NCI-H526 (cell line): ENCODE measurements at places on chromosomes 4 and X.

DNA sequence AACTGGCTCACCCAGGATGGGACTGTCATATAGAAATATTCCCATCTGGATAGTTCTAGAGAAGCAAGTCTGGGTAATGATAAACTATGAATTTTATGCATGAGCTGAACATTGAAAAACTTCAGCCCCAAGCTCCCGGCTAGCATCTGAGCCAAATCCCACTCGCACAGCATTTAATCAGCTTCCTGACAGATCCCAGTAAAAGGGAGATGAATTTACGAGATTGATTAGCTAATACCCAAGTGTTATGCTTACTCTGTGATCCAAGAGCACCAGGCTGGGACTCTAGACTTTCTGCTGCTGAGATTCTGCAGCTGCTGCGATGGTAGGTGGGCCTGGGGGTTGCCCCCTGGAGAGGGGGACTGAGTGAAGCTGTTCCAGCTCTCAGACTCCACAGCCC lies 28.0 kb downstream of the FRMPD3 start:
- DNase-seq: no peak

DNA sequence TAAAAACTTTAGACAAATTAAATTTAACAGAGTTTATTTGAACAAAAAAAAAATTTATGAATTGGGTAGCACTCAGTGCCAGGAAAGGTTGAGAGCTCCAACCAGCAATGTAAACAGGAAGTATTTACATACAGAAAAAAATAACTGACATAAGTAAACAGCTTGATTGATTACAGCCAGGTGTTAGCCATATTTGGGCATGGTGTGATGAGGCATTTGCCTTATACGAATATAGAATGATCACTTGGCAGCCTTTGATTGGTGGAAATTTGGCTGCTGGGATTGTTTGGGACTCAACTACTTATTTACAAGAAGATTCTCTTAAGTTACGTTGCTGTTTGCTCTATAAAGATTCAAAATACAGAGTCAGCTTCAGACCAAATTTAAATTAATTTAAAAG lies 172.0 kb downstream of the ADAM29 start:
- peak; percentile 11 for DNase-seq

DNA sequence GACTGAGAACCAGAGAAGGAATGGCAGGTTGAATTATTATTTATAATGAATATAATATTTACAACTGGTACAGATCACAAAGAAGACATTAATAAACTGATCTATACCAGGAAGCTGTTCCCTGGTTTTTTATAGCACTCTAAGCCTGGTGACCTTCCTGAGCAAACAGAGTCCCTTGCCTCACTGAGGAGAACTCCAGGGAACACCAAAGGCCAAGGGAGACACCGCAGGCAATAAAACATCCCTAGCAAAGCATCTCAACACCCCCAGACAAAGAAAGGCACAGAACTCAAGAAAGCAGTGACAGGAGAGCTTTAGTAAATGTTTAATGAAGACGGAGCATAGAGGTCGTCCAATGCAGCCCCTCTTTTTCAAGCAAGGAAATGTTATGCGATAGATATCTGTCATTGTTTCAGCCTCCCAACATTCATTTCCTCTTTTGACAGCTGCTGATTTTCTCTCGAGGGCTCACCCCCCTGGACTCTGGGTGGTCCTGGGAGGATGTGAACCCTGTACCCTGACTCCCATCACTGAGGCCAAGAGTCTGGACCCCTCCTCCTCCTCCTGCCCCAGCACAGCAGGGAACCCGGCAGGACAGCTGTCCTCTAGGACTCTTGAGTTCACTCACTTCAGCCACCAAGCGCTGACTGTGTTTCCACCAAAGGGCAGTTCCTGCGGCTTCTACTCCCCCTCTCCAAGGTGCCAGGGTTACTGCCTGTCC lies 342.5 kb upstream of the GATB start:
- DNase-seq: no peak

DNA sequence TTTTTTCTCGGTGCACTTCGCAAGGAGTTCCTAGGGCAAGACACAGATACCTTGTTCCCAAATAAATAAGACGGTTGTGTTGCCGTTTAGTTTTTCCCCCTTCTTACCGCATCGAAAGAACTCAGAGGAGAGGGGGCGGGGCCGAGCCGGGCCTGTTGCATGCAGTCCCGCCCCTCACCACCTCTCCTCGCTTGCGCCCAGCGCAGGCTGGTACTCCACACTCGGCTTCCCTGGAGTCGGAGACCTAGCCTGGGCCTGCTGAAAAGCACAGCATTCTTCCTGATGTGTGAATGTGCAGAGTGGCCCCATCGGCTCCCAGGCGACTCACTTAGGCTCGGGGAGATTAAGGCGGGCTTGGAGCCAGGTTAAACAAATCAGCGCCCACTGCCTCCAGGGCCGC lies 26.1 kb upstream of the VMA21 start:
- peak; percentile 23 for DNase-seq

GRCh38 chr4:87060957-87061356 lies 126.1 kb downstream of the AFF1 start:
- DNase-seq: no peak

DNA sequence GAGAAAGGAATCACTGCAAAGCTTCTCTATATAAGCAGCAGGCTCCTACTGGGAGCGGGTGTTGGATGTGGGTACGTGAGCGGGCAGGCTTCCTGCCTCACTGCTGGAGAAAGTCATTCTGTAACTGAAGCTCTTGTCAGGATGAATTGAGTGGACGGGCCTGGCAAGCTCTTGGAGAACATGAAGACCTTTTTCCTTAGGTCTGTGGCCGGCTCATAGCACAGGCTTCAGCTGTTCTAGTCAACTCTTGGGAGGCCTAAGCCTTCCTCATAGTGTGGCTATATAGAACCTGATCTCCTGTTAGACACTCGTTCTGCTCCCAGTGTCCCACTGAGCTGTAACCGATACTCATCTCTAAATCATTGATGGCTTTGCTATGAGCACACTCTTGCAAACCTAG lies 108.2 kb upstream of the GPC4 start:
- no peak for DNase-seq

DNA sequence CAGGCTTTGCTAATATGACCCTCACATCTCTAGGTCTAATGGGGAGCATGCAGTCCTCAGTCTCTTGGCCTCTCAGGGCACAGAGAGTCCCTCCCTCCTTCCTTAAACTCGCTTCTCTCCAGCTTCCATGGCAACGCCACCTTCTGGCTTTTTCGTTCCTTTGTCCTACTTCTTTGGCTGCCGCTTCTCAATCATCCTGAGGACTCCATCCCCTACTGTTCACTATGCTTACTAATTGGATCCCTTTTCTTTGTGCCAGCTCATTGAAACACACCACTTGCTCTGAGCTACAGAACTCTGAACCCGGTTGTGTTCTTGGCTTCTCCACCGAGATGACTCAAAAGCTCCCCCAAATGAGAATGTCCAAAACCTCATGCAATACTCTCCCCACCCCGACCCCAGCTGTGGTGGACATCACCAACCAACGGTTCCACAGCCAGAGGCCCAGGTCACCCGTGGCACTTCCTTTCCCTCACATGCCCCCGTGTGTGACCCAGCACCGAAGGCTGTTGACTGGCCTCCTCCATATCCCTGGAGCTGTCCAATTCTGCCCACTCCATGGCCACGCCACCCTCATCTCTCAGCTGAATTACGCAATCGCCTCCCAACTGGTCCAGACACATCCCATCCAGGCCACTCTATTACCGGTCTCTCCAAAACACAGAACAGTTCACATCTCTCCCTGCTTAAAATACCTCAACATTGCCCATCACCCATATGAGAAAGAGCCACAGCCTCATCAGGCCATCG lies 34.7 kb downstream of the CRMP1 start:
- DNase-seq: no peak

- DNase-seq: no peak
Measured at GRCh38 chr4:85406185-85406584, 68.8 kb upstream of the ARHGAP24 start.

GRCh38 chr4:8704632-8705031 lies 112.1 kb downstream of the CPZ start:
- DNase-seq: no peak

GRCh38 chr4:75498041-75498440 lies 16.2 kb downstream of the RCHY1 start:
- no peak for DNase-seq

DNA sequence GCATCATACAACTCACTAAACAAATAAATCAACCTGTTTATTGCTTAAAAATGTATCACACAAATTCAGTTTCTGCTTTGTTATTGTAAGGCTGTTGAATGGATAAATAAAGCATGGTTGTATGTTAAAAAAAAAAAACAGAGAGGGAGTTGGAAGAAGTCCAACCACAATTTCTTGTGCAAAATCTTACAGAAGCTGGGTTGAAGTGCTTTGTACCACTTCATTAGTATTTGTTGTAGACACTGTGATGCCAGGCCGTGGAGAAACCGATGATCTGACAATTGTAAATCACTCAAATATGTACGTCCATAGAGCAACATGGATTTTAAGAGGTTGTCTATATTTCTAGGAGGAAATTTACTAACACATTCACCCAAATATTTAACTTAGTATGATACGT lies 132.6 kb upstream of the MXRA5 start:
- DNase-seq: no peak

DNA sequence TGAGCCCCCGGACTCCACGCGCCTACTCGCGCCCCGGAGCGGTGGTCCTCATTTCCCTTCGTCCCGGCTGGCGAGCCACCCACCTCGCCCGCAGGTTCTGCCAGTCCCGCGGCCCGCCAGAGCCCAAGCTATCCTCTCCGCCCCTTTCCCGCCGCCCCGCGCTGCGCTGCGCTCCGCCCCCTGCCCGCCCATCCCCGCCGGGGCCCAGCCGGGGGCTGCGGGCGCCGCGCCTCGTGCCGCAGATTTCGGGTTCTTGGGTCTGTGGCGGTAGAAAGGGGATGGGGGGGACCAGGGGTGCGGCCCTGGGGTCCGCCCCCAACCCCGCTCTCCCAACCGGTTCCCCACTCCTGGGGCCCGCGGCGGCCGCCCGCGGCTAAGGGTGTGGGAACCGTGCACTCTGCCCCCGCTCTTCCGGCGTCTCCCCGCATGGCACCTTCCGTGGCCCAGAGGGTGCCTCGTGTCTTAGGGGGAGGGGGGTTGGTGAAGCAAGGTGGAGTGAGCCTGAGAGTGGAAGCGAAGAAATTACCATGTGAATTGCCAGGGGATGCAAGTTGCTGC lies 650.8 kb upstream of the DIPK2B start:
- no peak for DNase-seq

- DNase-seq: no peak
Measured at GRCh38 chr4:83171436-83172039, 57.0 kb upstream of the PLAC8 start.

DNA sequence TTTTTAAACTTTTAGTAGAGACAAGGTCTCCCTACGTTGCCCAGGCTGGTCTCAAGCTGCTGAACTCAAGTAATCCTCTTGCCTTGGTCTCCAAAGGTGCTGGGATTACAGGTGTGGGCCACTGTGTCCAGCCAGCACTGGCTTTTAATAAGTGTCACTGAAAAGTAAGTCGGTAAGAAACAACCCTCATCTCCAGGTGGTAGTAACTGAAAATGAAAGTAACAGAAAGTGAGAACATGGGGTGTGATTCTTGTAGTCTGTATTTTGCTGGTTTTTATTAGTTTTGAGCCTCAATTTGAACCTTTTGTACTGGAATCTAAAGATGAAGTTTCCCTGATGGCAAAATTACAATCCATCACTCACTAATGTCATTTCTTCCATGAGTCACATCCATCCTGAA lies 238.1 kb upstream of the AGA start:
- DNase-seq: no peak

DNA sequence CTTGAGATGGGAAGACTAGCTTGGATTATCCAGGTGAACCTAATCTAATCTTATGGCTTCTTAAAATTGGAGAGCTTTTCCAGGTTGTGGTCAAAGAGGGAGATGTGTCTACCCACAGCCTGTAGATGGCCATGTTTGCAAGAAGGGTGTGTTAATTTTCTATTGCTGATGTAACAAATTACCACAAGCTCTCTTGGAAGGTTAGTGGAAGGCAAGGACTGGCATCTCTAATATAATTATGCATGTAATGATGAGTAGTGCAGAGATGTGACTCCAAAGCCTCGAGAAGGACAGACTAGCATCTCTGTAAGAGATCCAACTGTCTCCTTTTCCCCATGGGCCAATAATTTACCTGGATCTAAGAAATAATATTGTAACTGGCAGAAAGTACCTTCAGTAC lies 3.2 kb upstream of the ADH1B start:
- no peak for DNase-seq

DNA sequence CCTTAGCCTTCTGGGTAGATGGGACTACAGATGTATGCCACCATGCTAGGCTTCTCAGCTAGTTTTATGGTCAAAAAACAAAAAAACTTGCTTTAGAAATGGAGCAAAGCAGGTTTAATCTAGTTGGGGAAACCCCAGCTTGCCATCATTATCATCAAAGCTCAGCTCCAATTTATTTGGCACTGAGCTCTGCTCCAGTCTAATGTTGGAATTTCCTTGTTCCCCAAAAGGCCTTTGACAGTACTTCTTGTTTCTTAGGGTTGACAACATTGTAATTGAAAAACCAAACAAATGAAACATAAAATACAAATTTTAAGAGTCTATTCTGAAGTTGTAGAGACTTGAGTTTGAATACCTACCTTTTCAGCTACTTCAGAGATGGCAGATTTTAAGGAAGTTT lies 48.0 kb downstream of the MRPL1 start:
- DNase-seq: no peak

DNA sequence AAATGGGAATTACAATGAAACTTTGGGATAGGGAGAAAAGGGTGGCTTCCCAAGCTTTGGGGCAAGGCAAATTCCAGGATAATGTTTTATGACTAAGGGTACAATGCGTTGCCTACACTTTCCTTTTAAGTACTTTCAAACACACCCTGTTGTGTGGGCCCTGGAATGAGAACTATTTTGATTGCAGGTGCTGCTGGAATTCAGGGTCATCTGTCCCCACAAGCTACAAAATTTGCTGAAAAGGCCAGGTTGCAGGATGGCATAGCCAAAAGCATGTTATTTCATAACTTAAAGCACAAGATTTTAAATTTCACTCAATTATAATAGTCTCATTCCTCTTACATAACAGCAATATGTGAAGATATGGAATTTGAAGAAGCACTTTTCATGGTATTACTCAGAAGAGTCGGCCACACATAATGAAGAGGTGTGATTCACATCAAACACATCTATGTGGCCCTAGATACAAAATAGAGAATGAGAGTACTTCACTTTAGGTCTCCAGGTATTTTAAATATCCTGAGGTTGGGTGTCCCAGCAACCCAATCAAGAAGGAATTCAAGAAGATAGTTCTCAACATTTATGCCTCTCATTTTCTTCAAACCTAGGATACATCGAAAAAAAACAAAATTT lies 89.3 kb downstream of the APBB2 start:
- no peak for DNase-seq

- no peak for DNase-seq
Measured at GRCh38 chr4:125573786-125574185, 259.0 kb downstream of the FAT4 start.

DNA sequence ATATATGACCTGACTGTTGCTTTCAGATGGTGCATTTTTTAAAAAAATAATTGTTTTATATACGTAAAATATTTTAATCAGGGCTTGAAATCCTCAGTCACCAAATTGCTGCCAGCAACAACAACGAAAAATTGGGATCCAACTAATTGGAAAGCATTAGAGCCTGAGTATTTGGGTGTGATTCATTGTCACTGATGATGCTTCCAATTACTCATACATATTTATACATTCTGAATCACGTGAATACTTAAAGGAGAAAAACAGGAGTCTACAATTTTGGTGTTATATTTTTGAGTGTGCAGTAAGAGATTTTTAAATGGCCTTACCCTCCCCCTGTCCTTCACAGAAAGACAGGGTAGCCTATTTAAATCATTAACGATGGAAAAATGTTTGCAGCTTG lies 765.6 kb upstream of the TENM3 start:
- no peak for DNase-seq

GRCh38 chr4:48173056-48173991 lies 39.3 kb upstream of the TXK start:
- no peak for DNase-seq
